ENCODE measurements at places on chromosomes 12 and 14.

DNA sequence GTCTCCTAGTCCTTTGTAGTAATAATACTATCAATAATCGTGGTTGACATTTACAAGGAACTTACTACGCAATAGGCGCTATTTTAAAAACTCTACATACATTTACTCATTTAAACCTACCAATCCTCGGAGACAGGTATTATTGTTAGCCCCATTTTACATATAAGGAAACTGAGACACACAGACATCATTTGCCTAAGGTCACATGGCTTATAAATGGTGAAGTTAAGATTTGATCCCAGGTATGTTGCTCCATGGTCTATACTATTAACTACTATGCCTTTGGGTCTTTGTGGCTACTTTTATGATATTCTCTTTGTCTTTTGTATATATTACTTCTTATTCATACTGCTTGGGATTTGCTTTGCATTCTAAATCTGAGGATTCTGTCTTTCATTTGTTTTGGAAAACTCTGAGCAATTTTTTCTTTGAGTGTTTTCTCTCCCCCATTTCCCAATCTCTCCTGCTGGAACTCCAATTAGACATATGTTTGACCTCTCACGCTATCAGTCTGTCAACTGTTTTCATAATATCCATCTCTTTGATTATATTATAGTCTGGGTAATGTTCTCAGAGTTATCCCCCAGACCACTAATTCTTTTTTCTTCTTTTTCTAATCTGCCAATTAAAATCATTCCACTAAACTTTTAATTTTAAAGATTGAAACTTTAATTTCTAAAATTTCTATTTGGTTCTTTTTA, 10.9 kb downstream of the NT5DC3 start:
- DNase-seq: no peak

DNA sequence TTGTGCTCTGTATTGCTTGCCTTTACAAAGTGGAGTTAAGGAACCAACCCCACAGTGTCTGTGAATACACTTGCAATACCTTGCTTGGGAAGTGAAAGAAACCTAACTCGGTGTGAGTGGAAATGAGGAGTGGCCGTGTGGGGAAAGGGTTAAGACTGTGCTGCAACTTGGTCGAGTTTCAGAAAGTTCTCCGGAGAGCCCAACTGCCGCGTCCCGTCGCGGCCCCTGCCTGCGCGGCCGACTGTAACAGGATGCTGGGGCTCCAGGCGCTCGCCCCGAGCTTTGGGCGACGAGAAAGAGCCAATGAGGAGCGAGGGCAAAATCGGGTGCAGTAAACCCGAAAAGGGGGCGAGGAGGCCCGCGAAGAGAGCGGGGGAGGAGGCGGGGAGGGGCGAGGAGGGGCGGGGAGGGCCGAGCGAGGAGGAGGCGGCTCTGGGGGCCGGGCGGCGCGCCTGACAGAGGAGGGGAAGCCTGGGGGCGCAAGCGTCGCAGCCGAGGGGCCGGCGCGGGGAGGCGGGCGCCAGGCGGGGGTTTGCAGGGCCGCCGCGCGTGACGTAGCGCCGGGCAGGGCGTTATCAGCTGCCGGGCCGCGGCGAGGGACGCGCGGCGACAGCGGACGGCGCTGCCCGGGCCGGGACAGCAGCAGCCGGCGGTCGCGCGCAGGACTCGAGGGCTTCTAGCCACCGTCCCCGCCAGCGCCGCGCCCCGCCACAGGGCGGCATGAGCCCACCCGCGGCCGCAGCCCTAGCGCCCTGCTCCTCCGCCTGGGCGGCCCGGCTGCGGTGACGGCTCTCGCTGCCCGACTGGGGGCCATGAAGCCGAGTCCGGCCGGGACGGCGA, at the start of gene DACT1:
DACT1 (plus strand) TSS at position 572 of the 840 bp plus-strand sequence; CDS start at position 813, 241 bp downstream.
- DNase-seq: no peak

- no peak for DNase-seq
Measured at GRCh38 chr14:73457041-73457923, 1.1 kb downstream of the NUMB start.

DNA sequence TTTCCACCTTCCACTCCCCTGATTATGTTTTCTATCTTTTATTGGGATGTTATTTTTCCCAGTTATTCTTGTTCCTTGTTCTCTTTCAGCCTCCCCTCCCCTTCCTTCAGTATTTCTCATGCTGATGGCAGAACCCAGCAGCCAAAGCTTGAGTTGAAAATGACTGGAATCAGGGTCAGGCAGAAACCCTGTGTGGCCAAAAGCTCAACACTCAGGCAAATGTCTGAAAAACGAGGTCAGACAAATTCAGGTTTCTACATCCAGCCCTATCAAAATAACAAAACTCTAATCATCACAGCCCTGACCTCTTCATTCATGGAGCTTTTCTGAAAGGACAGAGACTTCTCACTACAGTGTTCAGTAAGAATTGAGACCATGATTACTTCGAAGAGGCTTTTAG, 134.6 kb downstream of the PTPRR start:
- no peak for DNase-seq

DNA sequence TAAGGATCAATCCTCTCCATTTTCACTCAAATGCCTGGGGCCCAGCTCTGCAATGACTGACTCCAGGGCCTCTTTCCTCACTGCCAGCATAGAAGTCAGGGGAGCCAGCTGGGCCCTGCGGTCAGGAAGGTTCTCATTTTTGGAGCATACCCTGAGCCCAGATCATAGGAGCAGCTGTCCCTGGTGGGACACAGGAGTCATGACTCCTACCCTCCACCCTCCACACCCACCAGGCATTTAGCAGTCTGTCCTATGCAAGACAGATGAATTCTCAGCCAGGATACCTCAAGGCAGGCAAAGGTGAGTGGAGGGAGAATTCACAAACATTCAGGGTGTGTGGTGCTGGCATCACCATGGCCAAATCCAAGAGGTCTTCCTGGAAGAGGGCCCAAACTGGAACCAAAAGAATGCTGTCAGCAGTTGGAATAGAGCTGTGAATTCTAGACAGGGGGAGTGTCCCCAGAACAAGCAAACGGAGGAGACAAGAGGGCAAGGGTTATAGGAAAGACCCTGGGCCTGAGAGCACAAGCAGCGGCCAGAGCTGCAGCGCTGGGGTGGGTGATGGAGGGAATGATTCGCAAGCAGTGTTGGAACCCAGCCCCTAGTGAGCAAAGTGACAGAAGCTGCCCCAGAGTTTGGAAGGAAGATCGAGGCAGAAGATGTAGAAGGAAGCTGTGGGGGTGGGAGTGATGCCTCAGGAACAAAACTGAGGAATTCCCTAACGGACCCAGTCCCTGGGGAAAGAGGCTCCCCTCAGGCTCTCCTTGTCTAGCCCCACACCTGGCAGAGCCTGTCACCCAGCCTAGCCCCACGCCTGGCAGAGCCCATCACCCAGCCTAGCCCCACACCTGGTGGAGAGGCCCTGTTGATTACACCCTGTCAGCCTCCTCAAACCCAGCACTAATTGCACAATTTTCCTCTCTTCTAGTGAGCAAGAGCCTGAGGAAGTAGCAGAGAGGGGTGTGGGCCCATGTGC, 4.5 kb upstream of the REM2 start:
- no peak for DNase-seq

DNA sequence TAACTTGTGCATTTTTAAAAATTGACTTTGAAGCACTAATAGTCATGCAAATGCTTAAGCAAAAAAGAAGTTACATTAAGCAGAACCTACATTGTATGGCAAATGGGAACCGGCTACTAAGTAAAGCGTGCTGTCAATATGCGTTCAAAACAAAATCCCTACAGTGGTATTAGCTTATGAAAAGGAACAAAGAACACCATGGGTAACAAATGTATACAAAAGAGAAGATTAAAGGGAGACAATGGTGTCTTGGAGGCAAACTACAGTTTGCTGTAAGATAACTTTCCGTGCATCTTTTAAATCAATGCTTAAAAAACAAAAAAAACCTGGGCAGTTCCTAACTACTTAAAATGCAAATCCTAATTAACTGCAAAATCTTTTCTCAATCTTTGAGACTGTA, 10.5 kb downstream of the CDK2AP1 start:
- no peak for DNase-seq

GRCh38 chr14:59320763-59321625, 132.5 kb downstream of the DAAM1 start:
- no peak for DNase-seq

GRCh38 chr12:39505023-39505422, 62.1 kb upstream of the KIF21A start:
- DNase-seq: no peak

DNA sequence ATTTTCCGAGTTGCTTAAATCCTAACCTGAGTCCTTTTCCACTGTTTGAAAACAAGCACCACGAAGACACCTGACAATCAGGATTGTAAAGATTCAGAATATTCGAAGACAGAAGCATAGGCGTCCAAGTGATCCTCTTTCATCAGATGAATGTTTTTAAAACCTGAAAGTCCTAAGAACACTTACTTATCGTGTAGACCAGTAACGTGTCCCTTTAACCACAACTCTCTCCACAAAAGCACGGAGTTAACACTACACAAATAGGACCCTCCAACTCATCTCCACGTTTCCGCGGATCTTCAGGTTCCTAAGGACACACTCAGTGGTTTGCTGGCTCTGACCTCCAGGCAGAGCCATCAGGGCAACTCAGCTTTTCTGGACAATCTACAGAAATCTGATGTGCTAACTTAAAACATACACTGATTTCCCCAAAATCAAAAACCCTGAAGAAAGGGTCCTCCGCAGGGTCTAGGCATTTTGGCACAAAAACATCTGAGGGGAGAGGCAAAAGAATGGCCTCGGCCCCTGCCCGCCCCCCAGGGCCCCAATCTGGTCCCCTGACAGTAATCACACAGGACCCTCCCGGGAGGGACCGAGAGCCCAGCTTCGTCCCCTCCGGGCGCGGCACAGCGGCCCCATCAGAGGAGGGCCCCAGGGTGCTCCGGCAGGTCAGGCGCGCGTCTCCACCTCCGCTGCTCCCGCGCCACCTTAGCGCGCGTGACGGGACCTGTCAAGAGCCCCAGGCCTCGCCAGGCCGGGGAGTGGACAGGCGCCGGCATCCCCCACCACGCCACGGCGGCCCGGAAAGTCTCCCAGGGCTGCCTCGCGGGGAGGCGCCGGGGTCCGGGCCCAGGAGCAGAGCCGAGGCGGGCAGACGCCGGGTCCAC, 925 bp downstream of the DICER1 start:
- no peak for DNase-seq

DNA sequence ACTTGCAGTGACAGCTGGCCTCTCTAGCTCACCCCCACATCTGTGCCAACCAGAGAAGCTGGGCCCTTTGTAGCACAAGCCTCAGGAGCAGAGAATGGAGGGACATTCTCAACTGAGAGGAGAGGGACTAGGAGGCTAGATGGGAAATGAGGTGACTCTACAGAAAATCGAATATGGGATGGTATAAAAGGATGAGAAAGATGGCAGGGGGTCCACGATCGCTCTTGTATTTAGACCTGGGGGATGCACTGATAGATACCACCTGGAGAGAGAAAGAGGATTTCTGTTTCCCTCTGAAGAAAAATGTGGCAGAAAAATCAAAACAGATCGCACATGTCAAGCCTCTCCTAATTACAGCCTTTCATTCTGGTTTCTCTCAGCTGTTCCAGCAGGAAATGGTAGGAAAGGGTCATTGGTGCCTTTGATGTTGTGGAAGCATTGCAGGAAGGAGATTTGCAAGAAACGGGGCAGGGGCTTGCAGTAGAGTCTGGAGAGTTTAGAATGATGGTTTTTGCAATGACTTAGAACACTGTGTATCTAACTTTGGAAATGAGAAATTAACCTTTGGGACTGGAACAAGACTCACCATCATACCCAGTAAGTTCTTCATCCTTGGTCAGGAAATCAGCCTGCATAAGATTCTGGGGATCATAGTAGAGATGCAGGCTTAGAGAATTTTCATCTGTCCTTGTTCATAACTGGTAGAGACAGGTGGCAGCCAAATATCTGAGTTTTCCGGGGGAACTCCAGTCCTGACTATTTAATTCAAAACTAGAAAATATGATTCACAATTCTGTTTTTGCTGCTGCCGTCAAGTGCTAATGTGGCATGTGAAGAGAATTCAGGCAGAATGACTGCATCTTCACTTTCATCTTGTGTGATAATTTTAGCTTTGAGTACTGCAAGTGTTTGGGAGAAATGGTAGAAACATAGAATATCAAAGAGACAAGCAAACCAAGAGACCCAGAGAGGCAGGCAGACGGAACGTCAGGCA, 98.8 kb downstream of the DAD1 start:
- no peak for DNase-seq

DNA sequence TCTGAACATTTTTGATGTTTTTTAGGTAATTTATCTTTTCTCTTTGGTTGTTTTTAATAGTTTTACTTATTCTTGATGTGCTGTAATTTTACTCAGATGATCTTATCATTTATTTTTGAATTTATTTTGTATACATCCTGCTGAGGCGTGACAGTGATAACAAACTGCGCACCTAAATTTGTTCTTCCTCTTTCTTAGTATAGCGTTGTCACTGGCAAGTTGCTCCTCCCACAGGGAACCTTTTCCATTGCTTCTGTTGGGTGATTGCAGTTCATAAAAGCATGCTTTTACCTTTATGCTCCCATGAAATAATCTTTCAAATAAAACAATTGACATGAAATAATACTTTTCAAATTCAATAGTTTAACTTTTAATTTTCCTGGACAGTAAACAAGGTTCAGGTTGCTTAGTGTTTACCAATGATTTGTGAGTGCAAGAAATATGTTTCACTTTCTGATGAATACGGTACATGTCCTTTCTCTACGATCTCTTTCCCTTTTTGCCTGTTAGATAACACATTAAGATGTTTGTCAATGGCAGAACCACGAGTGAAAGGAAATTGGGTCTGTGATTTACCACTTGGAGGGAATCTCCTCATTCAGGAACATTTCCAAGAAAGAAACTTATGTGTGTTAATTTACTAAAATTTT, 223.3 kb downstream of the CCDC91 start:
- DNase-seq: no peak

GRCh38 chr14:93981316-93982229, 5.2 kb upstream of the ASB2 start:
- no peak for DNase-seq

- DNase-seq: no peak
Measured at GRCh38 chr14:99660794-99661193, 15.9 kb downstream of the HHIPL1 start.

- no peak for DNase-seq
Measured at GRCh38 chr12:23921099-23921856, 28.2 kb downstream of the SOX5 start.

GRCh38 chr12:45978108-45978507, 12.3 kb downstream of the SCAF11 start:
- DNase-seq: no peak

GRCh38 chr12:120639771-120640721, at the start of gene CABP1:
Gene CABP1 (plus strand): TSS chr12:120640626. CDS start chr12:120640686, 60 bp downstream.
- no peak for DNase-seq

GRCh38 chr12:132190012-132190755, 45.9 kb downstream of the NOC4L start:
- no peak for DNase-seq

- no peak for DNase-seq
Measured at GRCh38 chr12:128761379-128761790, 62.4 kb downstream of the SLC15A4 start.

Measured in NCI-H524 treated with DMSO at 0.1 percent for 48 hours (cell line).